Left colon (tissue), 2 donors: ENCODE measurements at places on chromosomes 5 and 9. TPM values are rescaled to one million over a fixed set of nuclear protein-coding genes. Genes with fewer than 3 reads are reported as not detected.

The TMEM174 gene
- total RNA-seq = not detected

The PCDHA9 gene
- 0.08 TPM for total RNA-seq

- no peak for DNase-seq
Observed at GRCh38 chr5:142107736-142108431, 695 bp upstream of the NDFIP1 start.

DNA sequence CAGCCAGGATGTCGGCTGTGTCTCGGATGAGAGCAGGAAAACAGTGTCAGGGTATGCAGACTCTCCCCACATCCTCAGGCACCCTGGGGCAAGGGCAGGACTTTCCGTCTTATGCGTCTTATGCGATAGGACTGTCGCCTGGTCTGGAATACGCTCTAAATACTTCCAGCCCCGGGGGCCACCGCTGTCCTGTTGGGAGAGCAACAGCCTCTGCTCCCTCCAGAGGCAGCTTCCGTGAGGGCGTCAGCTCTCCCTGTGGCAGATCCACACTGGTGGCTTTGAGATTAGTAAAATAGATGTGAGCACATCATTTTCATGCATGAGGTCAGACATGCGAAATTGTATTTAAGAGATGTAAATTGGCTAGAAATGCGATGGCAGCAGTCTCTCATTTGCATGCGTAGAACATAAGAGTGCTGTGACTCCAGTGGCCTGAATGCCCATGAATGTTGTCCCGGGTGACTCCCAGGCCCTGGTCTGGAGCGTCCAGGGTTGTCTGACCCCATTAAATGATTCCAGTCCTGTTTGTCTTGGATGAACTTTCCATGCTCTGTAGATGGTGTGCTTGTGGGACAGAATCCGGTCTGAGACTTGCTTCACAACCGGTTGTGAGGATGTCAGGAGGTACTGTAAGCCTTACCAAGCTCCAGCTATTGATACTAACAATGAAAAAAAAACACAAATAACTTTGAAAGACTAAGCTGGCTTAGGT, 228.2 kb downstream of the SYK start:
- no peak for DNase-seq

DNA sequence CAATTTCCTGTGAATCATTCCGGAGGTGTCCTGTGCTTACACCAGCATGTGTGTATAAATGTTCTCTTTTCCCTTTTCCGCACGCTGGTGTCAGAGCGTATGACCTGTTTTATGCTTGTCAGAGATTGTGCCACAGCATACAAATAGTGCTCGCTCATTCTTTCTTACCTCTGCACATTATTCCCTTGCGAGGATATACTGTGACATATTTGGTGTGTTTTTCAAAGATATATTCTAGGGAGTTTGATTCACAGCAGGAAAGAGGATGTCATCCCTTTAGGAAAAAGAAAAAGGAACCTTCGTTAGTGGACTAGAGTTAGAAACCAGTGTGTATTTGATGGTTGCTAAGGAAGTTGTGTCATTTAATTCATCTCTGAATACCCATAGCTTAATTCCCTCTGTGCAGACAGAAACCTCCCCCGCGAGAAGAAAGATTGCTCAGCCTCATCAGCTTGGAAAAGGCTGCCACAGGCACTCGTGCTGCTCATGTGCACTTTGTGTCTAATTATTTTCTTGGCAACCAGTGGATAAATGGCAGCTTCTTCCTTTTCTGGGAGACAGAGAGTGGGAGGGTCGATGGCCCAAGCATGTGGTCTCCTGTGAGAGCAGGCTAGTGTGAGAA, 14.7 kb upstream of the CCIN start:
- no peak for DNase-seq

DNA sequence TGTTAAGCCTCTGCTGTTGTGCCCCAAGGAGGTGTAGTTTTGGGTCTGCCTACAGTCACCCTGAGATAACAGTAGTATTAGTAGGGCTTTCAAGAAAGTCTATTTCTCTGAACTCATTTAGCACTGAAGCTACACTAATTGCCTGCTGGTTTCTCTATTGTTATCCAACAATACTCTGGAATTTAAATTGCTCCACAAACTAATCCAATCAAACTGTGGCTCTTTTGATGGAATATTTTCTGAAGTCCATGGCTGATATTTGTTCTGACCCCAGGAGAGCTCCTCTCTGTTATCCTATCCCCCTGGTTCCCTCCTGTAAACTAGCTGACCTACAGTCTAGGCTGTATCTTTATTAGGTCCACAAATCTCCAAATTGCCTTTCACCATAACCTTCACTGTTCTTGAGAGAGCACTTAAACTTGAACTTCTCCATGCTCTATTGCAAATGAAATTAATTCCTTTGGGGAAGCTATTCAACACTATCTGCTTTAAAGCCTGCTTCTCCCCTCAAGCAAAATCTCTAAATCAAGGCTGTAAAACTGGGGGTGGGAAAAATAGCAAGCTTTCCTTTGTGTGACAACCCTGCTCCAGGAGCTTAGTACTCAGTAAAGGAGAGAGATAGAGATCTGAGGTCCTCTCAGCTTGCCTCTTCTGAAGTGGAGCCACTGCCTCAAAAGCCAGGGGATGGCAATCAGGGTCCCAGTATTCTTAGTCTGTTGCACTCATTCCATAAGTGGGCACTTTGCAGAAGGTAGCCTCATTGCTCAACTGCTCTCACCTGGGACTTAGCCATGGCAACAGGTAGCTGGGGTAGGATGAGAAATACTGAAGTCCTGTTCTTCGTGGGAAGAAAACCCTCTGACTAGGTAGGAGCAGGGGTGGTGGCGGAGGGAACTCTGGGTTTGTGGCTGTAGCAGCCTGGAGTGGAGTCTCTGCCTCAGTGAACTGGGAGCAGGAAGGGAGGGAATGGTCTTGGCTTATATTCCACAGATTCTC, 110.9 kb downstream of the MACIR start:
- no peak for DNase-seq

- DNase-seq = no peak
Observed at GRCh38 chr9:80061940-80062339, 490.2 kb downstream of the TLE4 start.

DNA sequence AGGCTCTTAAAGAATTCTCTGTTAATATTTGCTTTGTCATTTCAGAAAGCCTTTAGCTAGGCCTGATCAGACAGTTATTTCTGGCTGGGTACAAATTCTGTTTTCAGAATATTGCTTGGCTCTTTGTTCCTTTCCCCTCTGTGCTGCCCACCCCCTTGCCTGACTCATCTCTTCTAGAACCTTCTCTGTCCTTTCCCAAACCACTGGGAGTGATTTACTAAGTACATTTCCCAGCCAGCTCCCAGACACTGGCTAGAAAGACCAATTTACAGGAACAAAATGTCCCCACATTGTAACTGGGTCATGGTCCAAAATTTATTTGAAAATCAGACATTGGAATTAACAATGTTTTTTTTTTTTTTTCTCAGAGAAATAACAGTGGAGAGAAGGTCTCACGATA, 133.1 kb upstream of the MAP1B start:
- DNase-seq = no peak

The SPINK4 gene
- total RNA-seq = 146 TPM

The SPATA31A3 gene
- not detected for total RNA-seq

- DNase-seq = peak; percentile 90
Observed at GRCh38 chr9:127927201-127927987, 3.2 kb downstream of the PIP5KL1 start.

The DND1 gene
- 1.0 TPM for total RNA-seq

The PCDHGB2 gene
- total RNA-seq = 1.6 TPM

GRCh38 chr5:181086026-181086883, 44.7 kb downstream of the OR2V1 start:
- DNase-seq = no peak

The C5orf46 gene
- not detected for total RNA-seq

- DNase-seq = peak; percentile 82
Observed at GRCh38 chr5:129852747-129853352, 51.4 kb upstream of the CHSY3 start.

- DNase-seq = no peak
Observed at GRCh38 chr5:176794509-176794908, 15.8 kb upstream of the UNC5A start.

- DNase-seq = no peak
Observed at GRCh38 chr9:8679371-8679822, 879.8 kb upstream of the DMAC1 start.

The TAL2 gene
- total RNA-seq = not detected

DNA sequence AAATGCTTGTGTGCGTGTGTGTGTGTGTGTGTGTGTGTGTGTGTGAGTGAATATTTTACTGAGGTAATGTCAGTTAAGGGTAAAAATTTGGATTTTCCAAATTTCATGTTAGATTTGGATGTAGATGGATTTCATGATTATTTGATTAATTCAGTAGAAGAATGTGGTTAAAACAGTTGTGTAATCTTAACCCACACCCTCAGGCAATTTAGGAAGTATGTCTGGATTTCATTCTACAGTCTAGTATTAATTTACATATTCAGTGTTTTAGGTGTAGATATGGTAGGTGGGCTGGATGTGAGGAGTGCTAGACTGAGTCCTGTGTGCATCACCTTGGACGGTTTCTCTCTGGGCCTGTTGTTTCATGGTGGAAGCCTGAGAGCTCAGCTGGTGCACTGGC, 99.1 kb upstream of the CKMT2 start:
- no peak for DNase-seq

DNA sequence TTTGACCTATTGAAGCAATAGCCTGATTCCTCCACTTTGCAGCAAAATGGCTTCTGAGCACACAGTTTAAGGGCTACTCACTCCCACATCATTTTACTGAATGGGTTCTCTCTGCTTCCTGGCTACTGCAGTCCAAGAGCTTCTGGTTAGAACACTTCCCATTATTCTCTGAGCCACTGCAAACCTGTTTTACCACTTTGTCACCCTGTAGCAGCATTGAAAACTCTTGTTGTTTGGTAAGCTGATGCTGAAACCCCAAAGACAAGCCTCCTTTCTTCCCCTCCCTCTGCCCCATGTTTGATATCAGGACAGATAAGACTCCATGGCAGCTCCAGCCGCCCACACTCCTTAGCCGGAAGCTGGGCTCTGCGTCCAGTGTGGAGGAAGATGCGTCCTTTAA, 84.4 kb upstream of the RARS1 start:
- DNase-seq = no peak

The LCN2 gene
- total RNA-seq = 358 TPM

The GNA14 gene
- 12.3 TPM for total RNA-seq

The GFI1B gene
- total RNA-seq = 0.89 TPM

The FAM53C gene
- 9.2 TPM for total RNA-seq

DNA sequence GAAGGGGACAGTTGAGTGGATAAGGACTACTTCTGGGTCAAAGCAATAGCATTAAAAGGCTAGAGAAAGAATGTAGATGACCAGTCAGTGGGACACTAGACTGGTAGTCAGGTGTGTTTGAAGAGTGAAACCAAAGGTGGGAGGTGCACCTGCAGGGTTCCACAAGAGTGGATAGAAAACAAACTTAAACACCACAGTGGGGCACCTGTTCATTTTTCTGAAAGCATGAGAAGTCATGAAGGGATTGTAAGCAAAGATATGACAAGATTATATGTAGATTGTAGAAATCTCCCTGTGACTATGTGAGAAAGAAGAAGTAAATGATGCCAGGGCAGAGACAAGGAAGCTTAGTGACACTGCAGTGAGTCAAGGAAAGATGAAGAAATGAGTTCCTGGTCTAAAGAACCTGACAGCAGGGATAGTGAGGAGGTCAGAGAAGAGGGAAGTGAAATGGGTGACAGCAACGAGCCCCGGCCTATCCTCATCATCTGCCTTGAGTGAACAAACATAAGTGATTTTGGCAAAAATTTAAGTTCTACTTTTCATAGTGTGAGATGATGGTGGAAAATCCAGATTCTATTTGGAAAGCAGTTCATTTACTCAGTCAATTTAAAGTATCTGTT, 296.9 kb downstream of the TLE4 start:
- no peak for DNase-seq

- no peak for DNase-seq
Observed at GRCh38 chr9:10173561-10173960, 439.2 kb downstream of the PTPRD start.

GRCh38 chr5:107526270-107526937, 144.3 kb downstream of the EFNA5 start:
- DNase-seq = no peak

The CAMK4 gene
- total RNA-seq = 1.8 TPM

The PCDHGA8 gene
- total RNA-seq = 0.82 TPM

GRCh38 chr9:129111528-129112151, 425 bp downstream of the PTPA start:
- peak; percentile 53 for DNase-seq

The FAM81B gene
- not detected for total RNA-seq

GRCh38 chr5:134463991-134464760, 52.5 kb upstream of the CDKN2AIPNL start:
- DNase-seq = no peak

GRCh38 chr9:80144856-80145255, 573.1 kb downstream of the TLE4 start:
- DNase-seq = no peak

GRCh38 chr5:36720688-36721087, 114.3 kb downstream of the SLC1A3 start:
- no peak for DNase-seq

The PCDHA4 gene
- 1.1 TPM for total RNA-seq

DNA sequence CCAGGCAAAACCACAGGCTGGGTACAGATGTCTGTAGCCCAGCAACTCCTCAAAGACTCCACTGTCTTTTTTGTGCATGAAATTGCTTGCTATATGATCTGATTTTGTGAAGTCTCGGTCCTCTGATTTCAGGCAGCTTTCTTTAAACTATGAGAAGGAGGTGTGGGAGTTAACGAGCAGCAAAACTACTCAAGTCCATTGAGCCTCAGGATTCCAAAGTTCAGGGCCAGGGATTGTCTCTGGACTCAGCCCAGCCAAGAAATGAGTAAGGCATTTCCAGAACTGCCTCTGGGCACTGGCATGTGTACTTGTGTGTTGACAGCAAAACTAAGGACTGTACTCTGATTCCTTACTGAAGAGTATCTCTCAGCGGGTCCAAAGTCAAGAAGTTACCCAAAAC, 53.4 kb upstream of the GLIS3 start:
- DNase-seq = no peak

DNA sequence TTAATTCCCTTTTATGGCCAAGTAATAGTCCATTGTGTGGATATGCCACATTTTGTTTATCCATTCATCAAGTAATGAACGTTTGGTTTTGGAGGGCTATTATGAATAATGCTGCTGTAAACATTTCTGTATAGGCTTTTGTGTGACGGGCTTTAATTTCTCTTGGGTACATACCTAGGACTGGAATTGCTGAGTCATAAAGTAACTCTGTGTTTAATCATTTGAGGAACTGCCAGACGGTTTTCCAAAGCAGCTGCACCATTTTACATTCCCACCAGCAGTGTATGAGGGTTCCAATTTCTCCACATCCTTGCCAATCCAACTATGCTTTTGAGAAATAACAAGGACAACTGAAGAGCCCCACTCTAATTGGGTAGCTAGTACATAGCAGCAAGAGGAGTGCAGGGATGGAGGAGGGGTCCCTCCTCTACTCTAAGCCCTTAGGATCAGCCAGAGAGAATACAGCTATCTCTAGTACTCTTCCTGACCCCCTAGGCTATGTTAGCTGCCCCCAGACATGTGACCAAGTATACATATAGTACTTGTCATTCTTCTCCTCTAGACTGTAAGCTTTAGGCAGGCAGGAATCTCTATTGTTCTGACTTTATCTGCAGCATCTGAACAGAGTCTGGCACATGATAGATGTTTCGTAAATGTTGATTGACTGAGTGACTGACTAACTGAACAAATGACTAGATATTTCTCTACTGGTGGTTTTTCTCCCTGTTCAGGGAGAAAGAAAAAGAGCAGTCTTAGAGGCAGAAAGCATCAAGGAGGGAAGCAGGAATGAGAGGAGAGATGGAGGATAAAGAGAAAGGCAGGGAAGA, 22.1 kb upstream of the MATR3 start:
- no peak for DNase-seq

- no peak for DNase-seq
Observed at GRCh38 chr9:76529653-76530052, 70.7 kb downstream of the GCNT1 start.

The PCDHA13 gene
- not detected for total RNA-seq

The CDC26 gene
- total RNA-seq = 25.6 TPM

GRCh38 chr5:97231025-97231636, 48.1 kb upstream of the RIOK2 start:
- no peak for DNase-seq
